ENCODE measurements at places on chromosomes 4 and X.

DNA sequence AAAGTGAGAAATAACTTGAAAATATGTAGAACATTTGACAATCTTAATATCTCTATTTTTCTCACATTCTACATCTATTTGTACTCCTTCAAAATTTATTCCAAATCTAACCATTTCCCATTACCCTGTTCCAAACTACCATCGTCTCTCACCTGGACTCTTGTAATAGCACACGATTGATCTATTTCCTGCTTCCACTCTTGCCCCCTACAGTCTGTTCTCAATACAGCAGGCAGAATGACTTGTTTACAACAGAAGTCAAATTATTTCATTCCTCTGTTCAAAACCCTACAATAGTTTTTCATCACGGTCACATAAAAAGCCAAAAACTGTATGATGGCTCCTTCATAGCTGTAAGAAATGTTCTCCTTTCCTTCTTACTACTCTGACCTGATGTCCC, 21.1 kb upstream of the LUZP4 start:
- no peak for DNase-seq

- DNase-seq, result no peak
Measured at GRCh38 chrX:47012131-47012530, 66.1 kb upstream of the RGN start.

DNA sequence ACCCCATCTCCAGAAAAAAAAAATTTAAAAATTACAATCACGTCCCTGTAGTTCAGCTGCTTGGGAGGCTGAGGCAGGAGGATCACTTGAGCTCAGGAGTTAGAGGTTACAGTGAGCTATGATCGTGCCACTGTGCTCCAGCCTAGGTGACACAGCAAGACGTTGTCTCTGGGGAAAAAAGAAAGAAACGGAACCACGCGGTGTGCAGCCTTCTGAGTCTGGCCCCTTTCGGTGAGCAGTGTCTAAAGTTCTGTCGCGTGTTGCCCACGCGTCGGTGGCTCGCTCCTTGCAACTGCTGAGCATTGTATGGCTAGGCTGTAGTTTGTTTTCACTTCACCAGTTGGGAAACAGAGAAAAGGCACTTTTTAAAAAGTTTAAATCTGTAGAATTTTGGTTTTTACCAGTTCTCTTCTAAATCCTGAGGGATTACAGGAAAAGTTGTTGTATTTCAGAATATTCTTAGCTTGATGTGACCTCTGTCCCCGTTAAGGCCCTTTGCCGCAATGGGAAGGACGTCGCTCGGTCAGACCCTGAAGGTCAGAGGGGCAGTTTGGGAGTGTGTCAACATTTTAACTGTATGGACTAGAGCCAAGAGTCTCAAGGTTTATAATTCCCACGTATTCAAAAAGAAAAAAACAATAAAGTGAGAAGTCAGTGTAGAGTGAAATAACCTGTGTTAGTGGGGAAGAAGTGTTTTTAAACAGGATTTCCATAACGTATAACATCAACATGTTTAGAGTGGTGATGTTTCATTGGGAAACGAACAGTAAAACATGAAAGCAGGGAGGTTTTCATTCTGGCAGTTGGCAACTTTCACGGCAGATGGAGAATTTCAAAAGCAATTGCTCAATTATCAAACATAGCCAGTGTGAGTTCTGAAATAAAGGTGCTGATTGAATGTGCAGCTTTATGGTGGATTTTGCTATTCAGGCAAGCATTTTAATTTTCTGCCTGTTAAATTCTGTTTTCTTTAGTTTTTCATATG, 45.8 kb upstream of the MSANTD1 start:
- DNase-seq, result no peak

DNA sequence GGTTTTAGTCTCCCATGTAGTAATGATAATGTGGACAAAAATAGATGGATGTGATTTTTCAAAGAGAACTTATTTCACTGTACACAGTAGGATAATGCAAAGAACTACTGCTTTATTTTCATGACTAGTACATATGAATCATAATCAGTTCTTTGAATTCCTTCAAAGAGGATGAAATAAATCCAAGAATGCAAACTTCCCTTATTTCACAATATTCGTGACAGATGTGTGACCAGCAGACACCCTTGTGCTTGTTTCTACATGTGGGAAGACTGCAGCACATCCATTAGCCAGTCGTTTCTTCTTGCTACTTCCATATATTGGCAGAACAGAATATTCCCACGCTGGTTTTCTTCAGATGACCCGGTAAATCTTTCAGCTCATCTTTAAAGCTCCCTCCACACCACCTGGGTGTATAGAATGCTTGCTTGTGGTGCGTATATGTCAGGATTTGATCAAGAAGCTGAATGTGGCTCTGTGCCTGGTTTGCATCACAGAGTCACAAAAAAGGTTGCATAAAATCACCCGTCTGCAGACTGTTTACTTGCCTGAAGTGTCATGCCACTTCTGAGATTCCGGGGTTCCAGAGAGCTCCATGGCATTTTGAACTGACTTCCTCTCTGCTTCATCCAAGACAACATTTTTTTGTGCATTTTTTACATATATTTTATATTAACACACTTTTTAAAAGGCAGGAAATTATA, 47.7 kb upstream of the FAT4 start:
- DNase-seq, result no peak

DNA sequence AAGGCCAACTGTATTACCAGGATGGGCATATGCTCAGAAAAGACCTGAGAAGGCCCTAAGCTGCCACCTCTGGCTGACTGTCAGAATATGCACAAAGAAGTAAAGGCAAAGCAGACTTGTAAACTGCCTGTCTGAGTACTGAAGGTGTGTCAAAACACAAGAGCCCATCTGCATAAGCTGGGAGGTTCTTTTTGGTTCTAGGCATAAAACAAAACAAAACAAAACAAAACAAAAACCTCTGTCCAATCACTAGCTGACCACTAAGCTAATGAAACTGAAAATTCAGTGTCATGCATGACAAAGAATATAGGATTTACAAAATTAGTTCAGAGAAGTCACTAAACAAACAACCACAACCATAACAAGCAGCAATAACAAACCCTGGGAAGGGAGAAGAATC, 20.6 kb downstream of the SH3D19 start:
- DNase-seq, result no peak

DNA sequence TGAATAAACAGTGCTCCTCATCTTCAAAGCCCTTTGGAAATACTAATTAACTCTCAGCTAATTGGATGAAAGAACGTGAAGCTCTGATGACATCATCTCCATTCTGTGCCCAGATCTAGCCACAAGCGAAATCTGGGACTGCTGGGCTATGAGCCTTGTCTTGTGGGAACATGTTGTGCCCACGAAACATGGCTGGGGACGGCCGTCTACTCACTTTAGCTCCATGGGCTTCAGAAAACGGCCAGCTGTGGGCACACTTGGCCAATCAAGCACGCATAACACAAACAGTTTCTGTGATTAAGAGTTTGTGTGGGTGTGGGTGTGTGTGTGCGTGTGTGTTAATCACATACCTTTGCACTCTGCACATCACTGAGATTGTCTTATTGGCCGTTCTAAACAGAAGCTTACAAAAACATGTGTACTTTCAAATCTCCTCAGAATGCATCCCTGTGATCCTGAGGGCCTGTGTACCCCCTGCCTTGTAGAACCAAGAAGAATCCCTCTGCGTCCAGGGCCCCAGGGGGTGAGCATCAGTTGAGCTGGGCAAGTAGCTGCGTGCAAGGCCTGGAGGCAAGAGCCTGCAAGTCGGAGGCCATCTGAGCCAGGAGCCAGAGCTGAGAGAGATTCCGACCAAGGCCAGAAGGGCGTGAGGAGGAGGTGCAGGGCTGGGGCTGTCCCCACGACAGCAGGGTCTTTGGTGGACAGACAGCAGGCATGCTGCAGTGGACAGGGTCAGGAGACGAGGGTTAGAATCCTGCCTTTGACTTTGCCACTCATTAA, 18.7 kb upstream of the ZNF185 start:
- DNase-seq, result no peak

DNA sequence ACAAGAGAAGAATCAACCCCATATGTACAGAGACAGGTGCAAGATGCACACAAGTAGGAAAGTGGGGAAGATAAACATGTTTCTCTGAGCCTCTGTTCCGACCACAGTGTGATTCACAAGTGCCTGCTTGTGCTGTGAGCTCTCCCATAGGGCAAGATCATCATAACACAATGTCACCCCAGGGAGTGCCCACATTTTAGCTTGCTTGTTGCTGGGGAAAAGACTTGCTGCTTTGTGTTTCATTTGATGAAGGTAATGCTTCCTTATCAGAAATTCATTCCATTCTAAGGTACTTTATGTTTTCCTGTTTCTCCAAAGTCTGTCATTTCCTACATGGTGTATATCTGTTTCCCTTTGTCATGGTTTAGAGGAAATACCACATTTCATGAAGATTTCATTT, 304.5 kb upstream of the DIPK2B start:
- no peak for DNase-seq

DNA sequence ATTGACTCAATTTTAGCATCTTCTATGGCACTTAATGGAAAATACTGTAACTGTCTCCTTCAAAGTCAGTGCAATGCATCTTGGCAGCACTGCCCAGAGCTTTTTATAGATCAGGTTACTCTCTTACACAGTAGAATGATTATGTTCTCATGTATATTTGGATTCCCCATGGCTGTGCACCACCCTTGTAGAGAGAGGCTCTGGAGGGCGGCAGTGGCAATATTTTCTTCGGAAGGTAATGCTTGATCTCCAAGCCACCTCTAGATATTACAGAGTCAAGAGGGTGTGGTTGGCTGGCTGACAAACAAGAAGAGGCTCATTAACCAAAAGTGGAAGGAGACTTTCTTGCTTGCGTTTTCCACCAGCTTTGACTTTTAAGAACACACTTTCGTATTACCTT, 72.8 kb upstream of the ARSJ start:
- DNase-seq, result no peak

DNA sequence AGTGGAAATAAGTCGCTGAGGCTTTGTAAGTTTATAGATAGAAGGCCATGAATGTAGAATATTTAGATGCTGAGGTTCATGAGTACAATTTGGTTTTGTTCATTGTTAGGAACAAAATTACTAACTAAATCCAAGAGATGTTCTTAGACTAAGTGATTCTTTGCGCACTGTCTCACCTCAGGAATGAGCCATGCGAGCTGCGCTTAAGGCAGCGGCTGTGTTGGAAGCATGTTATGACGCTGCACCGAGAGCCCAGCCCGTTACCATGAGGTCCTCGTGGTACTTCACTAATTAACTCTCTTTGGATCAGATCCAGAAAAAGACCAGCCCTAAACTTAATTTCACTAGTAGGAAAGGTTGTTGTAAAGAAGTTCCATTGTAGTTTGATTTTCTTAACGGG, 166.2 kb downstream of the RAPGEF2 start:
- DNase-seq, result no peak

DNA sequence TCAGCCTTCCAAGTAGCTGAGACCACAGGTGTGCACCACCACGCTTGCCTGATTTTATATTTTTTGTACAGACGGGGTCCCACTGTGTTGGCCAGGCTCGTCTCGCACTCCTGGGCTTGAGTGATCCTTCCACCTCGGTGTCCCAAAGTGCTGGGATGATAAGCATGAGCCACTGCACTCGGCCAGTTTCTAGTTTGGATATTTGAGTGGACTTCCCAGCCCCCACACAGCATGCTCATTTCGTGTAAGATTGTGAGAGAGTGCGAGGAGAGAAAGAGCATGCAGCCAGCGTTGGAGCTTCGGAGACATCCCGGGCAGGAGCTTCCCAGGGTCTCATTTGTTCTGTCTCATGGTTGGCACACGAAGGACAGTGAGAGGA, 31.8 kb downstream of the ARSD start:
- DNase-seq, result no peak

DNA sequence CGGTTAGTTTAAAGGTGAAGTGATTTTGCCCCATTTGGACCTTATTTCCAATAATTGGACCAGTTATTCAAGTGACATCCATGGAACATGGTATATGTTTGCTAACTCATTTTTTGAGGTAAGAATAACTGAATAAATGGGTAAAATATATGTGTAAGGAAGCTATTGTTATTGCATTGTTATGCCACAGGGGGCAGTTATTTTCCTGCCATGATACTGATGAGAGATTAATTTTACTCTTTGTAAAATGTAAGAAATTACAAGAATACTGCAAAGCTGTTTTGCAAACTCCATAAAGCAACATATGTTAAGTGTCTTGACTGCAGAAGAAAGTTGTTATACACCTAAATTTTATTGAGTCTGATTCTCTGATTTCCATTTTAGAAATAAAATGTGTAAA, 114.0 kb downstream of the IL1RAPL1 start:
- DNase-seq, result no peak

- DNase-seq, result peak; percentile 100
Measured at GRCh38 chr4:55336138-55337034, 9.7 kb upstream of the SRD5A3 start.

GRCh38 chr4:168641811-168642140, 144.9 kb downstream of the PALLD start:
- DNase-seq, result no peak

- no peak for DNase-seq
Measured at GRCh38 chr4:26859762-26860156, 882 bp upstream of the STIM2 start.
